Mesenchymal stem cell (in vitro differentiated cells and primary cell): ENCODE measurements at places on chromosomes 1 and 21.

GRCh38 chr1:7538033-7538432, 233.1 kb upstream of the VAMP3 start:
- H3K4me3 ChIP-seq: no peak overlapping the region
- DNase-seq: peak; percentile 83
- no peaks in the 10 kb centered on the region for H3K36me3 ChIP-seq
- H3K27me3 ChIP-seq: peaks cover 50% of the 10 kb centered on the region

DNA sequence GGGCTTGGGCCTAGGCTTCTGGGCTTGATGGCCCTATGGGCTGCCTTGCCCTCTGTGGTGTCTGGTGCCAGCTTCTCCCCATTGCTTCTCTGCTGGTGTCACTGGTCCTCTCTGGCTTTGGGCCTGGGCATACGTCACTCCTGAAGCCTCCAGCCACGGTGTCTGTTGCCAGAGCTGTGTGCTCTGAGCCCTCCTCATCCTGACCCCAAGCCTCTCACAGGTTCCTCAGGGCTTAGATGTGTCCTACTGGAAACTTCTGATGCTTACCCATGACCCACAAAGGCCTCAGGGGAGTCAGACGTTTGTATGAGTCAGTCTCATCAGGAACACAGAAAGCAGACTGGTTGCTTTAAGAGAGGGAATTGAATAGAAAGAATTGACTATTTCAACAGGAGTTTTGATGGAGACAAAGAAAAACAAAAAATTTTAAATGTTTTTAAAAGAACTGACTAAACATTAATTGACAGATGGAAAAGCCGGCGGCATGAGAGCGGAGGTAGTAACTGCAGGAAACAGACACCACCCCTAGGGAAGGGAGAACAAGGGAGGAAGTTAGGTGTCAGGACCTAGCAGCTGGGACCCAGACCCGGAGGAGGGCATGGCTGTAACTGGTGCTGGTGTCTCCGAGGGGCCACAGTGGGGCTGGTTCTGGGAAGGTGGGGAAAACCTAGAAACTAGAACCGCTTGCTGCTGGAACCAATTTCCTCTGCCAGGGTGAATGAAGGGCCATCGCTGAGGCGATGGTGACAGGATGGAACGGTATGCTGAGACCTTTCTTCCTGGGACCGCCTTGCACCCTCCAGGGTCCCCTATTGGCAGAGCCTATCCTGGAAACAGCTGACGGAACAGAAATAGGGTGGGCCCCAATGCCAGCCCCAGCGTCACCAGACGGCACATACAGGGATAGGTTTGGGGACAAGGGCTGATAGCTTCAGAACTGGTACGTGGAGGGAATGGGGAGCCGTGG, 40.0 kb upstream of the CITED4 start:
- peak overlapping the region; percentile 17 for H3K4me3 ChIP-seq
- peak overlapping the region; percentile 38 for H3K27ac ChIP-seq
- no peaks in the 10 kb centered on the region for H3K36me3 ChIP-seq
- H3K27me3 ChIP-seq: no peaks in the 10 kb centered on the region
- peak; percentile 92 for DNase-seq

DNA sequence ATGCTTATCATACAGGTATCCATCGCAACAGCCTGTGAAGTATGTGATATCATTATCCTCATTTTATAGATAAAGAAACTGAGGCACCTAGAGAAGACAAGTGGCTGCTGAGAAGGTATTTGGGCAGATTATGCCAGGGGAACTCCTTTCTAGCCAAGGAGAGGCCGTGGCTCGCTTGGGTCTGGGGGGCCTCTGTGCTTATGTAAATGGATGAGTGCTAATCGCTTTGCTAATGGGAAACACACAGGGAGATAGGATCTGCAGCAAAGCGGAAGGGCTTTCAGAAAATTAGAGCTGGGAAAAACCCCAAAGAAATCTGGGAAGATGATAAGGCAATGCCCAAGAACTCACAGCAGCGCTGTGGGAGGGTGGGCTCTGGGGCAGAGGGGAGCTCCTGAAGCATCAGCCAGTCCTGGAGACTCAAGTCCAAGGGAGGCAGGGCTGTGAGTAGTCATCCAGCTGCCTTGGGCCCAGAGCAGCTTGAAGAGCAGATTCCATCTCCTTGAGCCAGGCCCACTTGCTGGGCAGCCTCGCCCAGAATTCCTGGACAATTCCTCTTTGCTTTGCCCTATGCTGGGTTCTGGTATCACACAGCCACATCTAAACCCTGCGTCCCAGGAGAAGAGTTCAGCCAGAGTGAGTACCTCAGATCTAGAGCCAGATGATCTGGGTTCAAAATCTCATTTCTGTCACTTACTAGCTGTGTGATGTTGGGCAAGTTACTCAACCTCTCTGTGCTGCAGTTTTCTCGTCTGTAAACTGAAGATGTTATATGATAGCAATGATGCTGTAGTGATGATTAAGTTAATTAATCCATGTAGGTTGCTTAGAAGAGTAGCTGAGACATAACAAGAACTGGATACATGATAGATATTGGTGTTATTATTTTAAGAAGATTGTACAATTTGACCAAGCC, 36.7 kb downstream of the FOXD2 start:
- no peaks in the 10 kb centered on the region for H3K4me1 ChIP-seq
- H3K27me3 ChIP-seq: peaks cover 19% of the 10 kb centered on the region
- H3K27ac ChIP-seq: no peak overlapping the region
- no peaks in the 10 kb centered on the region for H3K36me3 ChIP-seq
- DNase-seq: no peak

DNA sequence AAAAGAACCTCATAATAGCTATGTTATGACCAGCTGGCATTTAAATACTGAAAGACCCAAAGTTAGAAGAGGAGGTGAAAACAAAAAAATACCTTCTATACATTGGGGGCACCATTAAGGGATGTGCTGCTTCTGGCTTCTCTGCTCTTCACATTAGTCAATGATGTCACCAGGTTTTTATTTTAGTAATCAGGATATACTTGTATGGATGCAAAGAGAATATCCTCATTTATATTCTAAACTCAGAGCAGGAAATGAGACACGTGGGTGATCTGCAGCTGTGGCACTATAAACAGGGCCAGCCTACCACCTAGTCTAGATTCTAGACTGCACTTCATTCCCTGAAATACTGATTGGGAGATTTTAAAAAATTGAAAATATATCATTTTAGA, 51.2 kb downstream of the WLS start:
- H3K4me3 ChIP-seq: no peak overlapping the region
- no peaks in the 10 kb centered on the region for H3K27me3 ChIP-seq
- H3K36me3 ChIP-seq: peaks cover 44% of the 10 kb centered on the region
- DNase-seq: no peak
- peak overlapping the region; percentile 78 for H3K27ac ChIP-seq

- H3K27me3 ChIP-seq: no peaks in the 10 kb centered on the region
- no peak overlapping the region for H3K27ac ChIP-seq
- H3K4me3 ChIP-seq: no peak overlapping the region
- H3K36me3 ChIP-seq: peaks cover 10% of the 10 kb centered on the region
- H3K4me1 ChIP-seq: peaks cover 9% of the 10 kb centered on the region
These were observed 42.5 kb downstream of the ZBTB40 start for GRCh38 chr1:22494144-22494543.

DNA sequence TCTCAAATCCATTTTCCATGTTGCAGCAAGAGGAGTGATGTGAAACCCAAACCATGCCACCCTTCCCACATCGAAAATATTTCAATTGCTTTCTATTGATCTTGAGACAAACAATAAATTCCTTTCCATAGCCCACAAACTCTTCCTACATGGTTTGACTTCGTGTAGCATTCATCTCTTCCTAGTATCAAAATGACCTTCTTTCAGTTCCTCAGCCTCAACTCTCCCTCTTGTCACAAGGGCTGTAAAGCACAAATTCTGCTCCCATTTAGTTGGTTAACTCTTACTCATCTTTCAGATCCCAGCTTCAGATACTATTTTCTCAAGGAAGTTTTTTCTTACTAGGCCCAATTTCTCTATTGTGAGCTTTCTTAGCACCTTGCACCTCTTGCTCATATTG, 99.0 kb downstream of the ZNF281 start:
- DNase-seq: no peak
- H3K4me1 ChIP-seq: peaks cover 2% of the 10 kb centered on the region
- no peak overlapping the region for H3K27ac ChIP-seq
- H3K36me3 ChIP-seq: no peaks in the 10 kb centered on the region

DNA sequence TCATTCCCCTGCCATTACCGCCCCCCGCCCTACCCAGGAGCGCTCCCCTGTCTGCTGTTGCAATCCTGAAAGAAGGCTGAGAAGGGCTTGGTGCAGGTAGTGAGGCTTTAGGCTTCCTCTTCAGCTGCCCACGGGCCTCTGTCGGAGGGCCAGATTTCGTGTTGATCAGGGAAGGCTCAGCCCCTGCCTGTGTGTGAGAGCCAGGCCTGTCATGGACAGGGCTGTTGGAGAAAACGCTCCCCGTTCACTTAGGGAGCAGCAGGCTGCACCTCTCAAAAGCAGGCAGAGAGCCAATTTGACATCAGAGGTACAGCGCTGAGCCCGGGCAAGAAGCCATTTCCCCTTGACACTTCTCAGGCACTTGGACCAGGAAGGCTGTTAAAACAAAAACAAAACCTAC, 19.0 kb downstream of the TEX35 start:
- DNase-seq: no peak
- peaks cover 31% of the 10 kb centered on the region for H3K4me1 ChIP-seq
- H3K36me3 ChIP-seq: no peaks in the 10 kb centered on the region
- no peaks in the 10 kb centered on the region for H3K27me3 ChIP-seq
- no peak overlapping the region for H3K4me3 ChIP-seq
- H3K27ac ChIP-seq: no peak overlapping the region

GRCh38 chr1:225917101-225917500, 6.9 kb downstream of the PYCR2 start:
- no peak for DNase-seq
- H3K27me3 ChIP-seq: no peaks in the 10 kb centered on the region
- no peak overlapping the region for H3K27ac ChIP-seq
- peaks cover 17% of the 10 kb centered on the region for H3K4me1 ChIP-seq
- no peak overlapping the region for H3K4me3 ChIP-seq

- H3K27me3 ChIP-seq: no peaks in the 10 kb centered on the region
- H3K4me3 ChIP-seq: no peak overlapping the region
- peak overlapping the region; percentile 43 for H3K27ac ChIP-seq
- H3K4me1 ChIP-seq: peaks cover 2% of the 10 kb centered on the region
- no peaks in the 10 kb centered on the region for H3K36me3 ChIP-seq
These were observed 173.7 kb upstream of the CAMK1G start for GRCh38 chr1:209409780-209410179.

- no peak overlapping the region for H3K27ac ChIP-seq
- peaks cover 11% of the 10 kb centered on the region for H3K4me1 ChIP-seq
- DNase-seq: peak; percentile 44
- peak overlapping the region; percentile 85 for H3K4me3 ChIP-seq
These were observed 156.9 kb downstream of the RUNX1 start for GRCh38 chr21:34892209-34892608.

DNA sequence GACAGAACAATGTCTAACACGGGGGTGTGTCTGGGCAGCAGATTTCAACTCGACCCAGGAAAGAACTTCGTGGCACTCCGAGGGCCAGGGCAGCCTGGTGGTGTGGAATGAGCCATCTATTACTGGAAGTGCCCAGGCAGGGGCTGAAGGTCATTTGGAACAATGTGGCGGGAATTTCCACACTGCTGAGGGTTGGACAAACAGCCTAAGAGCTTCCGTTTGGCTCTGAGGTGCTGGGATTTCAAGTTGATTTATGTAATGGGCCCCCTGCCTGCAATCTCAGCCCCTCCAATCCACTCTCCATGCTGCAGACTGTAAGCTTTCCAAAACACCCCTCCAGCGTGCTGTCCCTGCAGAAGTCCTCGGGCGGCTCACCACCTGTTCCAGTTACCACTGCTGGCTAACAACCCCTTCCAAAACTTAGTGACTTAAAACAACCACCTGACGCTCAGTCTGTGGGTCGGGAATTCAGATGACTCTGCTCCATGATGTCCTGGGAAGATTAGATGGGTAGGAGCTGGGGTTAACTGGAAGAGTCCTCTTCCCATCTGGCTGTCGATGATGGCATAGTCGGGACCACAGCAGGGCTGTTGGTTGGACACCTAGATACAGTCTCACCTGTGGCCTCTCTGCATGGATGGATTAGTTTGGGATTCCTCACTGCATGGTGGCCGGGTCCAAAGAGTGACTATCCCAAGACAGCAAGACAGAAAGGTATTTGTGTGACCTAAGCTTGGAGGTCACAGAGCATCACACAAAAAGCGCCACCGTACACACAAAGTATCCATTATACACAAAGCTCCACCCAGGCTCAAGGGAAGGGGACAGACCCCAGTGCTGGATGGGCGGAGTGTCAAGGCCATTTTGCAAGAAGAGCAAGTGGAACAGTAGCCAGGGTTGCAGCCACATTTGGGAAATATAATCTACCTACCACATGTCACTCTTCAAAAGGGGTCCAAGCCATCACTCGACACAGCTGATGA, 89.7 kb upstream of the IFFO2 start:
- H3K27me3 ChIP-seq: peaks cover 51% of the 10 kb centered on the region
- no peak for DNase-seq
- H3K4me3 ChIP-seq: no peak overlapping the region

- no peak overlapping the region for H3K4me3 ChIP-seq
- no peaks in the 10 kb centered on the region for H3K27me3 ChIP-seq
- no peak for DNase-seq
- H3K27ac ChIP-seq: no peak overlapping the region
- H3K36me3 ChIP-seq: no peaks in the 10 kb centered on the region
- H3K4me1 ChIP-seq: no peaks in the 10 kb centered on the region
These were observed 236.9 kb upstream of the NRIP1 start for GRCh38 chr21:15301736-15302135.

DNA sequence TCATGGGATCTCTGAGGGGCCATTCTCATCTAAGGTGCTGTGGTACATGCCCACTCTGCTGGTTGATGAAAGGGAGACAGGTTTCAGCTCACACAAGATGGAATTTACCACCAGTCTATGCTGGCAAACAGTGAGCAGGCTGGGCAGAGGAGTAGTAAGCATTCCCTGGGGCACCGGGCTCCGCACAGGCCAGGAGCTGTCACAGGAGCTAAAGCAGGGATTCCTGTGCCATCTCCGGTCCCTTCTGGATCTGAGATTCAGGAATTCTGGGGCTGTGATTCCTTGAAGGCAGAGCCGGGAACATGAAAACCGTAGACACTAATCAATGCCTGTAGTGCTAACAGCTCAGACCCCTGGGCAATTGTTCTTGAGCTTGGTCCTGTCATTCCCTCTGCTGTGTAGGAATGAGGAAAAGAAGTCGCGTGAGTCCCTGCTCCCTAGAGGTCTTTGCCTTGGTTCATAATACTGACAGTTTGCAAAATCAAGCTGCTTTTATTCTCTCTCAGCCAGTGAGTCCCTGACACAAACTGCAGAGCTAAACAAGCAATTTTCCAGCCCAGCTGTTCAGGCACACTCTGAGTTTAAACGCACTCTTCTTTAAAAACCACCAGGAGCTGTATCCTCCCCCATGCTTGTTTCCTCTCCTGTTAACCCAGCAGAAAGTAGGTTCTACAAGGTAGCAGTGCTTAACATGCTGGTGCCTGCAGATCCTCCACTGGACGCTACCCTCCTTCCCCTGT, 52.5 kb downstream of the MDM4 start:
- DNase-seq: no peak
- H3K36me3 ChIP-seq: peaks cover 5% of the 10 kb centered on the region
- H3K4me1 ChIP-seq: peaks cover 6% of the 10 kb centered on the region

GRCh38 chr1:73722055-73722454, 475.9 kb downstream of the LRRIQ3 start:
- no peaks in the 10 kb centered on the region for H3K27me3 ChIP-seq
- H3K4me3 ChIP-seq: no peak overlapping the region
- H3K36me3 ChIP-seq: no peaks in the 10 kb centered on the region
- no peak for DNase-seq
- H3K4me1 ChIP-seq: no peaks in the 10 kb centered on the region
- H3K27ac ChIP-seq: no peak overlapping the region
